Right cardiac atrium (tissue), 5 donors: ENCODE measurements at places on chromosomes 6 and 20.

DNA sequence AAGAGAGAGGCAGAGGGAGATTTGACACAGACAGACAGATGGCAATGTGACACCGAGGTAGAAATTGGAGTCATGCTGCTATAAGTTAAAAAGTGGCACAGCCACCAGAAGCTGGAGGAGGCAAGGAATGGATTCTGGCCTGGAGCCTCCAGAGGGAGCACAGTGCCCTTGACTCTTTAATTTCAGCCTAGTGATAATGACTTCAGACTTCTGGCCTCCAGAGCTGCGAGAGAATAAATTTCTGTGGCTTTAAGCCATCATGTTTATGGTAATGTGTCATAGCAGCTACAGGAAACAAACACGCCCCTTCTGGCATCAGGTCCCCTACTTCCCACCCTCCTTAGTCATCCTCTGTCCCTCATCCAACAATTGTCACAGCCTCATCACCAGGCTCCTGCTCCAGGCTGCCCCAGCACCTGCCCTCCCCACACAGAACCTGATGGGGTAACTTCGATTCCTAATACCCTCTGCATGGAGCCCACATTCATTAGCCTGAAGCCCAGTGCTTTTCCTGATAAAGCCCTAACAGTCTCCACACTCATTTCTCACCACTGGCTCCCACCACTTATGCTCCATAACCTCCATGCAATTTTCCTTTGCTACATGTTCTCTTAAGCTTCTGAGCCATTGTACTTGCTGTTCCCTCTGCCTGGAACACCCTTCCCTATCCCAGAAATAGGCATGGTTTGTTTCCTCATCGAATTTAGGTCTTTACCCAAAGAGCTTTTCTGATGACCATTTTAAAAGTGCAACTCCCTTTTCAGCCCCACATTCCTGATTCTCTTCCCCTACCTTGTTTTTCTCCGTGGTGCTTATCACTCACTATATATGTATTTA, 69.7 kb upstream of the TOX2 start:
- no peak for DNase-seq

- peak; percentile 29 for DNase-seq
Measured at GRCh38 chr20:7841291-7841970, 98.8 kb downstream of the HAO1 start.

- no peak for DNase-seq
Measured at GRCh38 chr6:45619211-45619760, 241.6 kb upstream of the SUPT3H start.

- no peak for DNase-seq
Measured at GRCh38 chr6:139550361-139550760, 175.9 kb upstream of the CITED2 start.

GRCh38 chr6:6546318-6547109, 42.0 kb upstream of the LY86 start:
- peak; percentile 76 for DNase-seq
